ENCODE measurements at places on chromosomes 4 and X. TPM values are rescaled to one million over a fixed set of nuclear protein-coding genes. Genes with fewer than 3 reads are reported as not detected.

Gene FRMPD3
- not detected for total RNA-seq

Gene ATP1B4
- total RNA-seq: not detected

Gene KCND1
- total RNA-seq: 1.4 TPM

Gene MAD2L1
- 36.6 TPM for total RNA-seq

Gene ZCCHC12
- total RNA-seq: not detected

Gene C4orf50
- not detected for total RNA-seq

Gene ALAS2
- total RNA-seq: not detected

Gene ZCCHC18
- 0.18 TPM for total RNA-seq

Gene GLRB
- 9.7 TPM for total RNA-seq

Gene GUCY1B1
- total RNA-seq: 3.7 TPM

Gene GATA1
- total RNA-seq: not detected

Gene NHSL2
- 2.8 TPM for total RNA-seq

All from myometrial cell (primary cell).